ENCODE measurements at places on chromosomes 2 and 18.

GRCh38 chr2:196925768-196926561 is 542 bp downstream of the PGAP1 start:
- DNase-seq = peak; percentile 10

DNA sequence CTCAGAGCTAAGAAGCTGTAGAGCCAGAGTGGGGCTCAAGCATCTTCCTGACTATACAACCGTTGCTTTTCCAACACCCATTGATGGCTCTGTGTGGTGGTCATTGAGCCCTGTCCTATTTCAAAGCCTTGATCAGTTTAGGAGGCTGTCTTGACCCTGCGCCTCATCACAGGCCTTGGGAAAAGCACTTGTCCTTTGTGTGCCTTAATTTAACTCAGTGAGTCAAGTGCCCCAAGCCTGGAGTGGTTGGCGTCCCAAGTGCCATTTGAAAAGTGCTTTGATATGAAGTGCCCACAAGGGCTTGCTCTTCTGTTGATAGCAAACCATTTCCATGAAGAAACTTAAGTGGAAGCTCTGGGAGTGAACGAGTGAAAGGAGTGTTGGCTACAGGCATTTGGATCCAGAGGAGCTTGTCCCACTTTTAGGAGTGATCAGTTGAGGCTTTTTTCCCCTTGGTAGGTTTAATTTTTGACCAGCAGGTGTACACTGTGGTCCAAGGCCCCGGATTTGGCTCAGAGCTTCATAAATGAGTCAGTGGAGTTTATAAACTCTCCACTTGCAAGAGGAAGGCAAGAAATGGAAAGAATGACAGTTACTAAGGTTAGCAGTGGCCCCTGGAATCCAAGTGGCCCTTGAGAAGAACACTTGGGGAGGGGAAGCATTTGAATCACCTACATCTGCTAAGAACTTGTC is 50.3 kb downstream of the ACTR2 start:
- no peak for DNase-seq

GRCh38 chr2:85011747-85012146 is 40.8 kb downstream of the KCMF1 start:
- DNase-seq = no peak

DNA sequence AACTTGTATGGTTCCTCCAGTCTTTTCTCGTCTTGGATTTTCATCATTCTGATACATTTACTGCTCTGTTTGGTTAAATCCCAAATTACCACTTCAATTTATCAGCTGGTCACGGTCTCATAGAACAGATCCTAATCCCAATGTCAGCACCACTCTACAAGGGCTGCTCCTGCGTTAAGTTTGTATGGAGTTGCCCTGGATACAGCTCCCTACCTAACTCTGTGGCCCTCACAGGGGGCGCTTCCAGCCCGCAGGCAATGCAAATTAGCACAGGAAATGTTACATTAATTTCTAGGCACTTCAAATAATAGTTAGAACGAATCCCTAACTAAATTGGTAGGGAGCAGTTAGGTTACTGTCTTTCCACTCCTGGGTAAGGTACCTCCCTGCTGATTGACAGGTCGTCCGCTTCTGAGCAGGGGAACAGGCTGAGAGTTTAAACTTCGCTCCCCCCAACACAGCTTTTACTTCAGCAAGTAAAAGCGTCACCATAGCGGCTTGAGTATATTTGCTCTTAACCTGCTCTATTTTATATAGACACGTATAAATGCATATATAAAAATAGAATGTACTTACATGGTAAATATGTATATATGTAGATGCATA is 238.5 kb upstream of the FANCL start:
- DNase-seq = no peak

DNA sequence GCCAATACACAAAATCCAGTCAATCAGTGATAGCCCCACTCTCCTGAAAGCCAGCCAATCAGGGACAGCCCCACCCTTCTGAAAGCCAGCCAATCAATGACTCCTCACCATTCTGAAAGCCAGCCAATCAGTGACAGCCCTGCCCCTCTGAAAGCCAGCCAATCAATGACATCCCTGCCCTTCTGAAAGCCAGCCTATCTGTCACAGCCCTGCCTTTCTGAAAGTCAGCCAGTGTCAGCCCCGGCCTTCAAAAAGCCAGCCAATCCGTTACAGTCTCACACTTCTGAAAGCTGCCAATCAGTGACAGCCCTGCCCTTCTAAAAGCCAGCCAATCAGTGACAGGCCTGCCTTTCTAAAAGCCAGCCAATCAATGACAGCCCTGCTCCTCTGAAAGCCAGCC is 95.9 kb upstream of the HDAC4 start:
- DNase-seq = no peak

GRCh38 chr2:74562126-74562775 is 7.7 kb downstream of the DOK1 start:
- no peak for DNase-seq

GRCh38 chr18:9469685-9470084 is 5.6 kb upstream of the RALBP1 start:
- DNase-seq = no peak

GRCh38 chr2:23925702-23926289 is 1.1 kb downstream of the ATAD2B start:
- DNase-seq = peak; percentile 39

GRCh38 chr2:155842103-155842502 is 490.4 kb downstream of the NR4A2 start:
- DNase-seq = no peak

- DNase-seq = no peak
These were observed 701.0 kb downstream of the DCDC2C start for GRCh38 chr2:4404363-4404762.

DNA sequence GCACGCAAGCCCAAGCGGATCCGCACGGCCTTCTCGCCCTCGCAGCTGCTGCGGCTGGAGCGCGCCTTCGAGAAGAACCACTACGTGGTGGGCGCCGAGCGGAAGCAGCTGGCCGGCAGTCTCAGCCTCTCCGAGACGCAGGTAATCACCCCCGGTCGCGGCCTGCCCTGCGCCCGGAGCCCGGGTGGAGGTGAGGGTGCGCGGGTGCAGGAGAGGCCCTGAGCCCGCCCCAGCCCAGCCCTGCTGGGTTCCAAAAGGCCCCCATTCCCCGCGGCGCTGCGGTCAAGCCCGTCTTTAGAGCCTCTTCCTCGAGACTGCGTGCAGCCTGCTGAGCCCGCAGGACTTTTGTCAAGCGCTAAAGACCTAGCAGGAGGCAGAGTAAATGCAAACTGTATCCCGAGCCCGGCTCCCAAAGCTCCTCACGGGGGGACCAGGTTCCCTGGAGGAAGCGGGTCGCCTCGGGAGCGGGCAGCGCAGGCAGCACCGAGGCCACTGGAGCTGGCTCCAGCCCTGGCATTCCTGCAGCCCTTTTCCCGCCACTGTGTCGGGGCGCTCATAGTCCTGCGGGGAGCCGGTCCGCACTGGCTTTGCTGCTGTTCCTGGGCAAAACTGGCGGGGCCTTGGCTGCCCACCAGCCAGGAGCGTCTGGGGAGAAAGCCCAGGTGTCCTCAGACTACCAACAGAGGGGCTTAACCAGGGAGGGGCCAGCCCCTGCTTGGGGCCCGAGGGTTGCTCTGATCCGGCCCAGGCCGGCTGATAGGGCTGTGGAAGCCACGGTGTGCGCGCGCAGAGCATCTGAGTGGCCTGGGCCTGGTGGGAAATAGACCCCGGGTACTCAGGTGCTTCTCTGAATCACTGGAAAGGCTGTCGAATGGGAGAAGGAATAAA is 7.3 kb downstream of the EMX1 start:
- DNase-seq = no peak

- DNase-seq = no peak
These were observed 40.3 kb downstream of the SNTG2 start for GRCh38 chr2:990970-991369.

- DNase-seq = no peak
These were observed 39.1 kb downstream of the ROCK2 start for GRCh38 chr2:11305338-11305737.

- DNase-seq = no peak
These were observed 89.7 kb upstream of the GCFC2 start for GRCh38 chr2:75800456-75800855.

DNA sequence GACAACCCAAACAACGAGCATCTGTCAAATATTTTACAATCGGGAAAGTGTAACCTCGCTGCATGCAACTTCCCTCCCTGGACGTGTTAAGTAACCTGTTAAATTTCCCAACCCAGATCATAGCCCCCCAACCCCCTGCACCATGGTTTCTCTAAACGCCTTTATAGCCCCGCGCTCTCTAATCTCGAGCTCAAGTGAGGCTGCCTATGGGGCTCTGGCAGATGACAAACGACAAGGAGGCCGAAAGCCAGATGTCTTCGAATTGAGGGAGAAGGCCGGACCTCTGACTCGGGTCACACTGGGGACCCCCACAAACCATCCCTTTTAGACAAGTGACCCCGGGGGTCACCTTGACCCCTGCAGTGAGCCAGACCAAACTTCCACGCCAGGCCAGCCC is 526 bp downstream of the COX7A2L start:
- DNase-seq = no peak

DNA sequence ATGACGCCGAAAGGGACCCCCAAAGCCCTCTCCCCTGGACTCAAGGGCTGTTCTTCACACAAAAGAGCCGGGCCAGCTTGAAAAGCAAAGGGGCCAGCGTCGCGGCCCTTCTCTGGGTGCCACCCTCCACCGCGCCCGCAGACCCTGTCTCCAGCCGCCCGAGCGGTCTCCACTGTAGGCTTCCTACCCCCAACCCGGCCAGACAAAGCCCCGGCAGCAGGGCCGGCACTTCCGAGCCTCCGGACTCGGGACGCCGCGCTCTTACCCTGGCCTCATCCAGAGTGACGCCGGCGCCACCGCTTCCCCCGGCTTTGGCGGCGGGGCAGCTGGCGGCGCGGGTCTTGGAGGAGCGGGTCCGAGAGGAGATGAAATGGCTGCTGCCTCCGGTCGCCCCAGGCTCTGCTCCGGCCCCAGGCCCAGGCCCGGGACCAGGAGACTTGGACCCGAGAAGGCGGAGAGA is 603 bp downstream of the ATAD2B start:
- peak; percentile 41 for DNase-seq

DNA sequence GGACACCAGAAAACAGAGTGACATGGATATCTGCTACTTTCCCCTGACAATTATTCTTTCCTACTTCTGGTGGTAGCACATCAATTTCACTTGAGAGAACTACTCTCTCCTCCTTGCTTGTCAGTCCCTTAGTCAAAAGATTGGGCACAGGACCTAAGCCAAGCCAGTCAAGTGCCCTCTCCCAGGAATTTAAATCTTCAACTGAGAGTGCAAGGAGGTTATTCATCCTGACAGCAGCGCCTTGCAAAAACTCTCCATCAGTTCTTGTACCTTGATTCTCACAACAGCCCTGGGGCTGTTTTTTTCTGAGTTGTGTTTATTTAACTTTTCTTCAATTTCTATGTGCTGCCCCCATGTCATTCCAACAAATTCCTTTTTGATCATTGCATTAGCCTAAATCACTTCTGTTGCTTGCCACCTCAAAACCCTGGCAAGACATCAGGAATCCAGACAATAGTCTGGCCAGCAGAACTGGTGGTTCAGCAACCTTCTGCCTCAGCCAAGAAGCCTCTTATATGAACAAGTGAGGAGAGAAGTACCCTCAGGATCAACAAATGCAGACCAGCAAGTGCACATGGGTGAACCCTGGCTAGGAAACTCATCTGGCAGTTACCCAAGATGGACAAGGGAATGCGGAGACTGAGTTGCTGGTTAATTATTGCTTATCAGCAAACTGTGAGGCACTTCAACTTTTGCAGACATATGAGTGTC is 19.4 kb downstream of the COL4A3 start:
- DNase-seq = peak; percentile 67

- peak; percentile 28 for DNase-seq
These were observed 111.4 kb downstream of the COPS8 start for GRCh38 chr2:237196866-237197618.

- DNase-seq = no peak
These were observed 2.8 kb downstream of the PHLPP1 start for GRCh38 chr18:62717925-62718800.

DNA sequence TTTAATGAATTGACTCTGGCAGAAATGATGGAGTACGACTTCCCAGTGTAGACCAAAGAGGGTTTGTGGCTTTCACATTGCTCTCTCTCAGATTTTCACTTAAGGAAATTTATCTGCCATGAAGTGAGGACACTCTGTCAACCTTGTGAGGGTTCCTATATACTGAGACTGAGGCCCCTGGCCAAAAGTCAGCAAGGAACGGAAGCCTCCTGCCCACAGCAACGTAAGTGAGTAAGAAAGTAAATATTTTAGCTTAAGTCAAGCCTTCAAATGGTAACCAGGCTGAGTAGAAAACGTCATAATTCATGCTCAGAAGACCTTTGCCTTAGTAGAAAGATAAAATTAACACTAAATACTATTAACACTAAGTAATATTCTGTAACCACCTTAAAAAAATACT is 1080.5 kb upstream of the ACVR2A start:
- no peak for DNase-seq

GRCh38 chr18:45447355-45448265 is 167.7 kb upstream of the SLC14A2 start:
- DNase-seq = no peak

GRCh38 chr2:45882707-45883602 is 231.5 kb downstream of the PRKCE start:
- DNase-seq = no peak

GRCh38 chr2:136162438-136162837 is 44.5 kb upstream of the CXCR4 start:
- no peak for DNase-seq

GRCh38 chr2:197992482-197993133 is 188.2 kb downstream of the PLCL1 start:
- no peak for DNase-seq

GRCh38 chr2:10561288-10562035 is 113.3 kb upstream of the ODC1 start:
- no peak for DNase-seq

DNA sequence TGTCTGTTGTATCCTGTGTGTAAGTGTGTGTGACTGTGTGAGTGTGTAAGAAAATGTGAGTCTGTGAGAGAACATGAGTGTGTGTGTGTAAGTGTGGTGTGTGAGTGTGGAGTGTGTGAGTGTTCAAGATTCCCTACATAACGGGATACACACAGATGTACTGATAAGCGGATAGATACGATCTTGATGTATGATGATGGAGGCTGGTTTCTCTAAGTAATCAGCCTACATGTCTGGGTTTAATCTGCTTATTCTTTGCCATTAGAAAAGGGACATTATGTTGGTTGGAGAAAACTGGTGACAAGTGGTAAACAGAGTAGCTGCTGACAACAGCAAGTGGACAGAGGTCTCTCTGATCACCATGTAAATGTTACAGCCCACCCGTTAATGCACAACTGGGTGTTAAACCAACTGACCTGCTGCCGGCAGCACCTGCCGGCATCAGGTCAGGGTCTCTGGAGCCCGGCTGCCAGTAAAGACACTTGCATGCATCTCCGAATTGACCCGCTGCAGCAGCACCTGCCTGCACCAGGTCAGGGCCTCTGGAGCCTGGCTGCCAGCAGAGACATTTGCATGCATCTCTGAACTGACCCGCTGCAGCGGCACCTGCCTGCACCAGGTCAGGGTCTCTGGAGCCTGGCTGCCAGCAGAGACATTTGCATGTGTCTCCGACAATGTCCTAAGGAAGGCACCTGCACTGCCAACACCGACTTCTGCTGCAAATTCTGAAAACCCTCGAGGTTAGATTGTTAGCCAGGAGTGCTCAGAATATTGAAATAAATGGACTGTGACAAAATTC is 87.5 kb downstream of the MBP start:
- no peak for DNase-seq

Data from Calu3 (cell line).